ENCODE measurements at places on chromosomes 5 and 9.

- no peak for DNase-seq
These were observed 373.4 kb downstream of the GADD45G start for GRCh38 chr9:89978185-89978584.

GRCh38 chr5:126851501-126852011 is 74.6 kb downstream of the LMNB1 start:
- no peak for DNase-seq

- DNase-seq, result no peak
These were observed 59.4 kb downstream of the SIL1 start for GRCh38 chr5:139138809-139139208.

DNA sequence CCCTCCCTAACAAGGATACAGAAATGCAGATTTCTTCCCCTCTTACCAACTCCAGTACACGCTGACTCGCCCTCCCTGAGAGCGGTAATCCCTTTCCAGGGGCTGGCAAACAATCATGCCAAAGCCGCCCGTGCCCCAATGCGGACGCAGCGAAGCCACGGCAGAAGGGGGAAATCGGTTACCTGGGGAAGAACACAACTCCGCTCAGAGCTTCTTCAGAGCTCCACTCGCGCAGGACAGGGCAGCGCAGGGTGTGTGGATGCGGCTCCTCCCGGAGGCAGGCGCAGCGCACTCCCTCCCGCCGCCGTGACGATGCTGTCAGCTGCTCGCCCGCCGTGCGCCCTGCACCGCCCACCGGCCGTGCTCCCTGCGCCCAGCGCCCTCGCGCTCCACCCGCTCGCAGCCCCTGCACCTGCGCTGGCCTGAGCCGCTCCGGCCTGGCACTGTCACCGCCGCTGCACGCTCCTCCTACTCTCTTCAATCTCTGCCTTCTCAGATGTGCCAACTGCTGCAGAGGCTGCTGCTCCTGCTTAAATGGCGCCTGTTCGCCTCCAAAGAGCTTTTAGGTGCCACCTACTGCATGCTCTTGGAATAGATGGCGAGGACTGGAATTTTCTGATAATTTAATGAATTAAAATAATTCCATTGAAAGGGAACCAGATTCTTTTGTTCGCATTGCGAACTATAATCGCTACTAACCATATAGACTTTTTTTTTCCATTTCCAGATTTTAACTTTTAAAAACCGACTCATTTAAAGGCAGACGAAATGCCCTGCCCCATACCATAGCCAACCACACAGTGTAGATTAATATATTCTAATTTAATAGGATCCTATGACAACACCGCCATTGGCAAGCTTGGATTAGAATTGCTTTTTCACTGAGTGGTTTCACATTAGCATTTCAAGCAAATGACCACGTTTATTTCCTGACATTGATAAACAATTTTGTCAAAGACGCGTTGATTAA is at the start of gene DIRAS2:
Gene DIRAS2, minus strand, starts transcription at position 255 of the 970 bp plus-strand sequence. CDS start 28,997 bp downstream, outside the sequence.
- no peak for DNase-seq

DNA sequence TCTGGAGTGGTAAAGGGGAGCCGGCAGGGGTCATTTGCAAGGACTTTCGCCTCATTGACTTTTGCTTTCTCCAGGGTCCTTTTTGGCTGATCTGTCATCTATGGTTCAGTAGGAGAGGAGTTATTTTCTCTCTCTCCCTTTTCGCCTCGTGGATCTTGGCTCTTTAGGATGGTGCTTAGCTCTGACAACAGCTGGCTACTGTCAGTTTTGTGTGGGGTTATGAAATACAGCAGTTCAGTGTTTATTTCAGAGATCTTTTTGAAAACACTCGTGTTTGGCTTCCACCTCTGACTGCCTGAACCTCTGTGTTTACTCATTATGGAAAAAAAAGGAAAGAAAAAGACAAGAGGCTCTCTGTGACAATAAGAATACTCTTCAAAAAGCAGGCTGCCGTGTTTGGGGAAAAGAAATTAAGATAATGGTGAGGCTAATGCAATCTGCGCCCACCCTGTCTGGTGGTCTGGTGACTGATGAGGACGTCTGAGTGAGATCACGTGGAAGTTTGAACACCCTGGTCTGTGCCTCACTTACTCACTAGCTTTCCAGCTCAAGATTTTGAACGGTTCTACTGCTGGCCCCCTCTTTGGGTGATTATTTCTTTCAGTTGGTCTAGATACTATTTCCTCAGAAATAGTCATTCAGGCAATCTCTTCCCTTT is 567.7 kb downstream of the CAAP1 start:
- DNase-seq, result no peak

GRCh38 chr9:136848393-136849037 is 694 bp upstream of the PHPT1 start:
- no peak for DNase-seq

GRCh38 chr9:86947146-86948073 is at the start of gene GAS1:
TSS of gene GAS1 (minus strand) at chr9:86947506. CDS start at chr9:86946779, 727 bp downstream.
- no peak for DNase-seq

DNA sequence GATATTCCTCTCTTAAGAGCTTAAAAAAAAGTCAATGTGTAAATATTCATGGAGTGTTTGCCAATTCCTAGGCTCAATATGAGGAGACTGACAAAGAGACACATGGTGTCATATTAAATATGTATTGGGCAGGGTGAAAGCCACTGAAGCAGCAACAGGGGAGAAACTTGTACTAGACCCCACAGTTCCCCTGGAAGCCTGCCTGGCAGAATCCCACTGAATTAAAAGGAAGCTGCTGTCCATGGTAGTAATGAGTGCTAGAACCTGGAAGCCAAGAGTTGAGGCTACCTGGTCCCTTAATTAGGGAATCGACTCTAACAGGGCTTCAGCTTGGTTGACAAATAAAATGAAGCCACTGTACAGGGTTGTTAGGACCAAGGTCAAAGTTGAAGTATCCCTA is 129.4 kb upstream of the GPR151 start:
- no peak for DNase-seq

DNA sequence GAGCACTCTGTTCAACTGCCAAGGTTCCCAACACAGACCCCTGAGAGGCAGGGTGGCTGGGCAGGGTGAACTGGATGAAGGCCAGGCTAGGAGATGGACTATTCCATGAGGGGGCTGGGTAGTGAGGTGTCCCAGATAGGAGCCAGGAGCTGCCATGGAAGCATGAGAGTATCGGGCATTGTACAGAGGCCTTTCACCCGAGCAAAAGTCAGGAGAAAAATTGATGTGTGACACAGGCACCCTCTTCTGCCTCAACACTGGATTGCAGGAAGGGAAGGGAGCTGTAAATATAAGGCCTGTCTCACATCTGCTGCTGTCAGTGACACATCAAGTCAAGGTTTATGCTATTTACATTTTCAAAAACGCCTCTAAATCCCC is 74.6 kb downstream of the UBAP1 start:
- no peak for DNase-seq

DNA sequence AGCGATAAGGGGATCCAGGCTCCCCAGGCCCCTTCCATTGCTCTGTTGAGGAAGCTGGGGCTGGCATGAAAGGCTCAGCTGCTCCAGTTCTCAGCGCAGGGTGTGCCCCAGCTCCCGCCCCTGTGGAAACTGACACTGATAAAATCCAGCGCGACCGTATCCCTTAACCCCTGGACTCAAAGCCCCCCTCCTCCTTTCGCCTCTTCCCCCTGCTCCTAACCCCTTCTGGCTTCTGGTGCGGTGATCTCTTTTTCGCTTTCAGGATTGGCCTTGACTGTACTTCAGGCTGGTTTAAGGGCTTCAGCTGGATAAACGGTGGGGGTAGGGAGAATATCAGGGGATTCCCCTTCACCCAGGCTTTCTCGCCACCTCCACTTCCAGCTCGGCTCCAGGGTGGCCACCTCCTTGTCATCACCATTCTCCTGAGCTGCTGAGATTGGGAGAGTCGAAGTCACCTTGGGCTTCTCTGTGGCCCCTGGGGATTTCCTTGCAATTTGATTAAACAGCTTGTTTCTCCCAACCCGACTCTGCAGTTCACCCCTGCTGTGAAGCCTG is 843 bp downstream of the BSPRY start:
- DNase-seq, result no peak

DNA sequence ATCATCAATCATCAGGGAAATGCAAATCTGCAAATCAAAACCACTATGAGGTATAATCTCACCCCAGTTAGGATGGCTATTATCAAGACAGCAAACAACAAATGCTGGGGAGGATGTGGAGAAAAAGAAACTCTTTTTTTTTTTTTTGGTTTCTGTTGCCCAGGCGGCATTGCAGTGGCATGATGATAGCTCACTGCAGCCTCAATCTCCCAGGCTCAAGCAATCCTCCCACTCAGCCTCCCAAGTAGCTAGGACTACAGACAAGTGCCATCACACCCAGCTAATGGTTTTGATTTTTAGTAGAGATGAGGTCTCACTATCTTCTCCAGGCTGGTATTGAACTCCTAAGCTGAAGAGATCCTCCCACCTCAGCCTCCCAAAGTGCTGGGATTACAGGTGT is 5.4 kb upstream of the CNTRL start:
- no peak for DNase-seq

DNA sequence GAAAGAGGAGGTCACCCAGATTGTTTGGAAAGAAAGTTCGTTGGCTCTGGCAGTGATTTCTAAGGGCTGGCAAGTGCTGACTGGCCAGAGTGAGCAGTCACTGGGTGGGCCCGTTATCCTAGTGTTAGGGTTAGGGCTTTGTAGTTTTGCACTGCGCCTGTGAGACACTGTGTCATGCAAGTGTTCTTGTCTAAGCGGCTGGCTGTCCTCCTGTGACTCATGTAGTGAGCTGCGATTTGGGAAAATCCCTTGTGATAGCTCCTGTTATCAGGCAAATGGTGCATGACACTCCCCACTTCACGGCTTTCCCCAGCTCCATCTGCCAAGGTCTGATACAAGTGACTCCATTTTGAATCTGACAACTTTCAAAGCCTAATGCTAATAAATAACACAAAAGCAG is 526.0 kb upstream of the ADAMTS16 start:
- DNase-seq, result no peak

- no peak for DNase-seq
These were observed 76.9 kb upstream of the HTR4 start for GRCh38 chr5:148730942-148731898.

DNA sequence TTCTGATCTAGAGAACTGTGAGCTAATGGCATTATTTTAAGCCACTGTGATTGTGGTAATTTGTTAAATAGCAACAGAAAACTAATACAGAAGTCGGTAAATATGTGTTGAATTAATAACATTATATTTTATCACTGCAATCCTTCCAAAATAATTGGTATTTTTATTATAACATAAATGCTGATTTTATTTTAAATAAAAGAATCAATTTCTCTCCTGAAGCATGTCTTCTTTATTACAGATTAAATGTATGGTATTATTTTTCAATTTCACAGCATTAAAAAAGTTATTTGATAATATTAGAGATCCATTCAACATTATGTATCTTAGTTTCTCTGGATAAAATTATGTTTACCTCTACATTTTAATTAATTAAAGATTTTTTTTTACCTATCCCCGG is 165.5 kb upstream of the EDIL3 start:
- DNase-seq, result no peak

DNA sequence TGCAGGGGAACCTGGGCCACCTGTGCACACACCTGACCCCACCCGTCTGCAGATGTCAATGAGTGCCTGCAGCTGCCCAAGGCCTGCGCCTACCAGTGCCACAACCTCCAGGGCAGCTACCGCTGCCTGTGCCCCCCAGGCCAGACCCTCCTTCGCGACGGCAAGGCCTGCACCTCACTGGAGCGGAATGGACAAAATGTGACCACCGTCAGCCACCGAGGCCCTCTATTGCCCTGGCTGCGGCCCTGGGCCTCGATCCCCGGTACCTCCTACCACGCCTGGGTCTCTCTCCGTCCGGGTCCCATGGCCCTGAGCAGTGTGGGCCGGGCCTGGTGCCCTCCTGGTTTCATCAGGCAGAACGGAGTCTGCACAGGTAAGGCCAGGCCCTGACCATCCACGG is 14.5 kb upstream of the ASS1 start:
- no peak for DNase-seq

DNA sequence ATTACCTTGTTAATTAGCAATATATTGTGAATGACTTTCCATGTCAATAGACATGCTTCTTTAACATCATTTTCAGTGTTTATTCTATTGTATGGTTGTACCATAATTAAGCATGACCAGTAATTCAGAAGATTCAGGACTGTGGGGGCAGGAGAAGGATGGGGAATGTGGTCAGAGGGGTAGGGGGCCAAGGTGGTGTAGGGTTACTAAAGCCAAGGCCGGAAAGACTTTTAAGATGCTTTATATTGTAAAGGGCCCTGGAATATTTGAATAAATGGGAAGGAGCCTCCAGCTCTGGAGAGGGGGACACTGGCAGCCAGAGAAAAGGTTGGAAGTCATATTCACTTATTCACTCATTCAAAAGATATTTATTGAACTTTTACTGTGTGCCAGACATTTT is 115.7 kb downstream of the FGF18 start:
- no peak for DNase-seq

DNA sequence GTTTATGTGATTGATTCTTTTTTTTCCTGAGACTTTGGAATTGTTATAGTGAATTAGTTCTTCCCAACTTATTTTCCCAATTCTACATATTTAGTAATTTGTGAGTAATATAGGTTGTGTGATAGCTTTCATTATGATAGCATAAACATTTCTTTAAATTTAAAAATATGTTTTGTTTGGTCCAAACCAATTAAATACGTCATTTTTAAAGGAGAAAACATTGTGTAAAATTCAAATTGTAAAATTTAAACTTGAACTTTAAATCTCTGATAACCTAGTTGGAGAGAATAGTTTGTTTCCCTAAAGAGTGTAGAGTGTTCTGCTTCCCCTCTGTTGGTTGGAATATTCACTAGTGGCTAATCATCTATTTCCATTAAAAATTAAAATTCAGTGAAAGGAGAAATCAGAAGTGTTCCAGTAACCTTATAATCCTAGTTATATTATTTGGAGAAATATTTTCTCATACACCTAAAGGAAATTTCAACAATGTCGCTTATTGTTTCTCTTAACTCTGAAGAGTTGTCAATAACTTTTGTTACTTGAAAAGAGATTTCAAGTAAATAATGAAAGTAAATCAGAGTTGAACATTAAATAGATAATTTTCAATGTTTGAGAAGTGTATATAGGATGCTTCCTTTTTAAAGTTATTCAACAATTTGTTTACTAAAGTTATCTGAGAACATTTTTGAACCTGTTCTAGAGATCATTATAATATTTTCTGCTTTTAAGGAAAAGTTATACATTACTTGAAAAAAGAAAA is 2.9 kb downstream of the NIPBL start:
- DNase-seq, result no peak

- no peak for DNase-seq
These were observed 87.0 kb upstream of the CCL21 start for GRCh38 chr9:34796924-34797323.
